ENCODE measurements at places on chromosomes 1 and 21.

DNA sequence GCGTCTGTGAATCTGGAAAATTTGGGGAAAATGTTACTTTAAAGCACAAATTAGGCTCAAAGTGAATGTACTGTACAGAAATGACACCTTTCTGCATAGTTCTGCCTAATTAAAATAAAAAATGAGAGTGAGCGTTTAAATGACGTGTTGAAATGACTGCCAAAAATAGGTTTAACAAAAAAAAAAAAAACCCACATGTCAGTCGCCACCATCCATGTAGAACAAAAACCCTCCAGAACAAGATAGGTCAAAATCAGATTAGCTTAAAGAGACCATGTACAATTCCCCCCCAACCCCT, 745 bp downstream of the PARP1 start:
- no peak for DNase-seq

DNA sequence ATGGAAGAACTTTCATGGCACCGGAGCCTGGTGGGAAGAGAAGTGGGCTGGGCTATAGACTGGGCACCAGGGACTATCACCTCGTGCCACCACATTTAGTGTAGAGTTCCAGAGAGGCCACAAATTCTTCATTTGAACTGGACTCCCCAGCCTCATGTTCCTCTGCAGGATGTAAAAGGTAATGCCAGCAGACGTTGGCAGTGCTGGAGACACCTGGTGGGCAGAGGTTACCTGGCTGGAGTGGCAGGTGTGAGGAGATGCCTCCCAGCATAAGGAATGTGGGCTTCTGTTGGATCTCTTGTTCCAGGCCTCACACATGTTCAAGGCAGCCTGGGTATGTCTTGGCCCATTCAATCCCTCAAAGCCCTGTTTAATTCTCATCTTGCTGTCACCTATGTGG, 35.2 kb downstream of the TEX35 start:
- DNase-seq: no peak

DNA sequence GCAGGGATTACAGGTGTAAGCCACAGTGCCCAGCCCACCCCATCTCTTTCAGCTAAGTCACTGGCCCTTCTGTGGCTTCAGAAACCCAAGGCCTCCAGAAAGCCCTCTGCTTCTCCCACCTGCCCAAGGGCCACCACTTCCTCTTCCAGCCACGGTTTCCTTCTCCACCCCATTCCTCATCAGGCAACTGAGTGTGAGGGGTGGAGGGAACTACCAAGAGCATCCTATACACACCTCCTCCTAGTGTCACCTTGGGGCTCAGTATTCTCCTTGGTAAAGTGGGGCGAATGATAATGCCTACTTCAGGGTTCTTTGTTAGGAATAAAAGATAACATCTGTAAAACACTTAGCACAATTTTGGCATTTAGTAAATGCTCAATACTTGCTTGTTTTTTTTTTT, 30.0 kb downstream of the KNCN start:
- DNase-seq: no peak

GRCh38 chr1:202315576-202316168, 26.1 kb downstream of the UBE2T start:
- DNase-seq: peak; percentile 65

DNA sequence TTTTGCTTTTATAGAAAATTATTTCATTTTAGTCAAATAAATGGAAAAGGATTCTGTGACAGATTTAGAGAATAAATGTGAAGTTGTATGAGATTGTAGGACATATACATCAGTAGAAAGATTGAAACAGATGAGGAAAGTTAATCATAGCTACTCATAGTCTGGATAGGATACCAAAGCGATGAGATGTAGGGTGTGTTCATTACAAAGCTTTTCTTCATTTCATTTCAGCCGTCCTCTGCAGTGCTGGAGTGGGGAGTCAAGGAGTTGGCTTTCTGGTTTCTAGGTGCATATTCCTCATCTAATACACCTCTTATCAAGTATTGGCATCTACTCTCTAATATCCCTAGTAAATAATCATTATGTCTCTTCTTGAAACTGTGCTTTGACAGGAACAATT, 149.5 kb upstream of the NEGR1 start:
- DNase-seq: peak; percentile 16

GRCh38 chr1:177069490-177069889, 95.0 kb downstream of the ASTN1 start:
- no peak for DNase-seq

DNA sequence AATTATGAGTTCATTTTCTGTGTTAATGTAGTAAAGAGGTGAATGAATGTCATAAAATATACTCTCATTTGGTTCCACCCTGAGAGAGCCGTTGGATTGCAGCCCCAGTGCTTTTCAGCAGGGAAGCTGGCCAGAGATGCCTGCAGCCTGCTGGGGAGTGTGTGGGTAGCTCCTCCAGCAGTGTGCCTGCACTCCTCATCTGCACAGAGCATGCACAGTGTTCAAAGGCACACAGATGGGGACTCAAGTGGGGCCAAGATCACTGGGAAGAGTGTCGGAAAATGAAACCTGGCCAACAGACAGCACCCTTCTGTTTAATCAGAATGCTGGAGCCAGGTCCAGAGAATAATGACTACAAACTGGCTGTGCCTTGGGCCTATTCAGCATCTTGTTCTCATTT, 206.8 kb downstream of the ST6GALNAC3 start:
- DNase-seq: no peak

GRCh38 chr1:32761936-32762335, 55.2 kb downstream of the YARS1 start:
- DNase-seq: no peak
